ENCODE measurements at places on chromosomes 3 and 15.

GRCh38 chr3:16794257-16794656, 90.5 kb upstream of the PLCL2 start:
- no peak for DNase-seq

GRCh38 chr15:69200832-69201745, 40.7 kb downstream of the GLCE start:
- DNase-seq = no peak

- DNase-seq = no peak
Observed at GRCh38 chr15:67955252-67955651, 98.9 kb upstream of the PIAS1 start.

GRCh38 chr3:19348941-19349564, 200.7 kb downstream of the KCNH8 start:
- DNase-seq = no peak

GRCh38 chr15:38671675-38672254, 107.2 kb upstream of the RASGRP1 start:
- DNase-seq = no peak

DNA sequence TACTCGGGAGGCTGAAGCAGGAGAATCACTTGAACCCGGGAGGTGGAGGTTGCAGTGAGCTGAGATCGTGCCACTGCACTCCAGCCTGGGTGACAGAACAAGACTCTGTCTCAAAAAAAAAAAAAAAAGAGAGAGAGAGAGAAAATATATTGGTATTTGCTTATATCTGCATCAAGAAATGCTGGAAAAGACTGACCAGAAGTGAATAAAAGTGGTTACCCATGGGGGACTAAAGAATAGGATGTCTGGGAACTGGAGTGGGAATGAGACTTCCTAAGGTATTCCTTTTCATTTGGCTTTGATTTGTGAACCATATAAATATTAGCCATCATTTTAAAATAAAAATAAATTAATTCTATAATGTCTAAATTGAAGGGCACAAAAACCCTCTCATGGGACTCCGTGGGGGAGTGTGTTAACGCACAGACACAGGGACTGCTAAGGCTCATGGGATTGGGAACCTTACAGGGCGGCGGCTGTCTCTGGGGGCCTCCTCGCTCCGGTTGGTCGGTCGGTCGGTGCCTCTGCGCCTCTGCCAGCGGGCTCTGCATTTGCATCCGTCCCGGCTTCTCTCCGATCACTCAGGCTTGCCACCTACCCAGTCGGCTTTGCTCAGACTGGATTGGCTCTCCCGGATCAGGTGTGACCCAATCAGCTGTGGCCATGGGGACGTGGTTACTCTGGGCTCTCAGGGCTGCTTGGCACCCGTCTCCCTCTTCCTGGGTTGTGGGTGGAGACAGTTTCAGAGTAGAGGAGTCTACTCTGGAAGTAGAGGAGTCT, 12.7 kb upstream of the TSPAN3 start:
- DNase-seq = no peak

GRCh38 chr3:106452096-106452495, 583.3 kb upstream of the CBLB start:
- DNase-seq = no peak

GRCh38 chr3:117630885-117631284, 921.3 kb downstream of the TUSC7 start:
- DNase-seq = no peak

DNA sequence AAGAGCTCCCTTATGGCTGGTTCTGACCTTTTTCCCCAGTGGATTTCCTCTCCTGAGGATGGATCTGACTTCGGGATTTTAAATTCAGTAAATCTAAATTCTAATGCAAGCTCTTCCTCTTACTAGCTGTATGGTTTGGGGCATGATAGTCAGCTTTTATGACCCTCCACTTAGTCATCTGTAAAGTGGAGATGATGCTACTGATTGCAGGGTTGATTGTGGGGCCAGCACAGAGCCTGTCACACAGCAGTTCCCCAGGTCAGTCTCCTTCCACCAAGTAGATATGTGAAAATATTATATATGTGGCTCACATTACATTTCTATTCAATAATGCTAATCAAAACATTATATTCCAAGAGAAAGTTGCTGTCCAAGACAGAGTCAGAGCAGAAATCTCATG, 141.3 kb upstream of the UBE2E1 start:
- DNase-seq = no peak

DNA sequence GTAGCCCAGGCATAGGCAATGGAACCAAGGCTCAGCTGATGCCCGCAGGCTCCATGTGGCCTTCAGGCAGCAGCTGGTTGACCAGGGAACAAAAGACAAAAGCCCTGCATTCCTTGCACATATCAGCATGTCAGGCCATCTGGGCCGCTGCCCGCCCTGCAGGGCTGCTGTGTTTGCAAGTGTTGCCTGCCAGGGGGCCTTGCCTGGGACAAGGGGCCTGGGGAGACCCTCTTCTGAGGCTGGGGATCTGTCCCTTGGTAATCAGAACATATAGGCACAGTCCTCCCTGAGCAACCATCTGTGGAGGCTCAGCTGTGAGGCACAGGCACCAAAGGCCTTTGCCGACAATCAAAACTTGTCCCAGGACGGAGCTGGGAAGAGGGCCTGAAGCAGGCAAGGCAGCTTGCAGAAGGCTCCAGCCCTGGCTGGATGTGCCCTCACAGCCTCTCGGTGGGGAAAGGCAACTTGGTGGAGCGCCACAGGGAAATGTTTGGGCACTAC, 138.2 kb downstream of the TPRA1 start:
- DNase-seq = no peak

DNA sequence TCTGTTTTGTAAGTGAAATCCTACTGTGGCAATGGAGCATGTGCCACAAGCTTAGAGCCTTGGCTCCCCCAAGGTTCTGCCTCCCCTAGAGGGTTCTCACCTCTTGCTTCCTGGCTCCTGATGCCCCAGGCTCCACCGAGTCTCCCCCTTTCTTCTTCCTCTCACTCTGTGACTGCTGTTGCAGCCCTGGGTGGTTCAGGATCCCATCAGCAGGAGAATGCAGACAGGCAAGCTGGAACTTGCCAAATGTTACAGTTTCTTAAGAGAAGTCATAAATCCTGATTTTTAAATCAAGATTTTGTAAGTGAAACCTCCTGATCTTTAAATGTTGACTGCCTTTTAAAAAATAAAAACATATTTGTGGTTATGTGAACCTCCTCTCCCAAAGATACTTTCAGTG, 133.9 kb downstream of the CCNL1 start:
- no peak for DNase-seq

DNA sequence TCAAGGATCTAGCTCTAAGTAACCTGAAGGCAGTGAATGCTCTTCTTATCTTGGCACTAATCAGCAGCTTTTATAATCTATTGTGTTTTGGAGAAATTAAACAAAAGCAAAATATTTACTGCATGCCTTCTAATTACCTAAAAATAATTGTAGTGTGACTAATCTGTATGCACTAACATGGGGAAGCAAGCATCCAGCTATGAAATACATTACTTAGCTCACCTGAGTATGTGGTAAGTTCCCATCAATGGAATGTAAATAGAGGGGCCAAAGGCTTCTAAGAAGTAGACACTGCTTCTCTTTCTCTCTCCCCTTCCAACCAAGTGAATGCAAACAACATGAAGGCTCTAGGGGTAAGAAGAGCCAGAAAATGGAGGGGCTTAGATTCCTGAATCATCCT, 165.6 kb downstream of the STAG1 start:
- no peak for DNase-seq

GRCh38 chr3:16513141-16514020, at the start of gene RFTN1:
Gene RFTN1, minus strand, starts transcription at chr3:16513699. Its CDS starts 19,830 bp downstream, at chr3:16493869.
- DNase-seq = no peak

GRCh38 chr15:80958818-80959495, 30.7 kb downstream of the MESD start:
- DNase-seq = no peak

DNA sequence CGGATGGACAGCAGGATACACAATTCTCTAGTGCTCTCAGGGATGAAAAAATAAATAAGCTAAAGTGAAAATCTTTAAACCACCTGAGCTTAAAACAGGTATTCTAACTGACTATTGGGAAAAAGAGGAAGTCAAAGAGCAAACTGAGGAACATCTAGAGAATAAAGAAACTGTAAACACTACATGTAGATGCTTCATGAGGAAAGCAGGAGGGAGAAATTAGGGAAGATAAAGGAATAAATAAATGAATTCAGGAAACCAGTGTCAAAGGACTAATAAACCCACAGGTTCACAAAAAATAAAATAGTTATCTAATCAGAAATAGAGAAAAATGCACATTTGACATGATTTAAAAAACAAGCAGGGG, 525 bp upstream of the MCCC1 start:
- DNase-seq = no peak

GRCh38 chr3:111980716-111981456, 2.1 kb downstream of the ABHD10 start:
- DNase-seq = no peak

- DNase-seq = no peak
Observed at GRCh38 chr3:1072041-1072440, 20.8 kb upstream of the CNTN6 start.

GRCh38 chr15:28943146-28943545, 57.4 kb downstream of the APBA2 start:
- DNase-seq = no peak

DNA sequence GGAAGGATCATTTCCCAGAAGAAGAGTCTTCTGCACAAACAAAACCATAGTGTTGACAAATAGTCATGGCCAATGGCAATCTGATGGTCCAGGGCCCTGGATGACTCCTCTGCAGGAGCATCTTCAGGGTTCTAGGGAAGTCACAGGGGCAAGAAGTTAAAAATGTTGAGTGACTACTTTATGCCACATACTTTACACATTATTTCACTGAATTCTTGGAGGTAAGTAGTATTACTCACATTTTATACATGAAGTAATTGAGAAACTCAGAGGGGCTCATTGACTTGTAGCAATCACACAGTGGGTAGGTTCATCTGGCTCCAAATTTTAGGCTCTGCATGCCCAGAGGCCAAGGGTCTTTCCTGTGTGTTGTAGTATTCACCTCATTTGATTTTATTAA, 430.2 kb upstream of the MCTP2 start:
- no peak for DNase-seq

- no peak for DNase-seq
Observed at GRCh38 chr15:89576417-89576773, 1.1 kb downstream of the TICRR start.

GRCh38 chr3:54527953-54528352, 399.9 kb downstream of the LRTM1 start:
- DNase-seq = no peak

DNA sequence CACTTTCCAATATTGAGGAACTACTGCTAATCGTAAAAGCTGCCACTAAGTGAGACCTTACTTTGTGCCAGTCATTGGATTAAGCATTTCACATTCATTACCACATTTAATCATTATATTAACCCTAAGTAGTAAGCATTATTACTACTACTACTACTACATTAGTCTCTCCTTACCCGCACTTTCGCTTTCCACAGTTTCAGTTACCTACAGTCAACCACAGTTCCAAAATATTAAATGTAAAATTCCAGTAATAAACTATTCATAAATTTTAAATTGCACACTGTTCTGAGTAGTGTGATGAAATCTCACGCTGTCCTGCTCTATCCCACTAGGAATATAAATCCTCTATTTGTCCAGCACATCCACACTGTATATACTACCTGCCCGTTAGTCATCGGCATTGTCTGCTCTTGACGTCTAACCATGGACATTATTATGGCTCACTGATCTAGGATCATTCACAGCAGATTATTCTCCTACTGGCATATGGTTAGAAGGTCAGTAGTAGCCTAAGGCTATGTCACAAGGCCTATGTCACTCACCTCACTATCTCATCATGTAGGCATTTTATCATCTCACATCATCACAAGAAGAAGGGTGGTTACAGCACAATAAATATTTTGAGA, 121.1 kb downstream of the GSK3B start:
- DNase-seq = no peak

DNA sequence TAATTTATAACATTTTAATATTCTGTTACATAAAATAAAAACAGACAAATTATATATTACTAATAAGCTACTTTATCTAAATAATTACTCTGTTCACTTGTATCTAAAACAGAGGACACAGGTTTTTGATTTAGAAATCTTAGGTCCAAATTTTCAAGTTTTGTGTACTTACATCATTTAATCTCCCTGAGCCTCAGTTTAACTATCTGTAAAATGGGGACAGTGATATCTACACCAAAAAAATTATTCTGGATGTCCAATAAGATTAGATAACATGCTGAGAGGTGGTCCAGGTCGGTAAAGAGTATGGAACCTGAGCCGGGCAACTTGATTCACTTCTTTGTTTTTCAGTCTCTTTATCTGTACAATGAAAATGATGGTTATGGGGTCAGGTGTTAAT, 263.8 kb upstream of the CDIN1 start:
- no peak for DNase-seq

GRCh38 chr15:42401544-42402454, 42.5 kb downstream of the CAPN3 start:
- DNase-seq = no peak

GRCh38 chr3:50342813-50343633, 2.4 kb upstream of the RASSF1 start:
- no peak for DNase-seq

DNA sequence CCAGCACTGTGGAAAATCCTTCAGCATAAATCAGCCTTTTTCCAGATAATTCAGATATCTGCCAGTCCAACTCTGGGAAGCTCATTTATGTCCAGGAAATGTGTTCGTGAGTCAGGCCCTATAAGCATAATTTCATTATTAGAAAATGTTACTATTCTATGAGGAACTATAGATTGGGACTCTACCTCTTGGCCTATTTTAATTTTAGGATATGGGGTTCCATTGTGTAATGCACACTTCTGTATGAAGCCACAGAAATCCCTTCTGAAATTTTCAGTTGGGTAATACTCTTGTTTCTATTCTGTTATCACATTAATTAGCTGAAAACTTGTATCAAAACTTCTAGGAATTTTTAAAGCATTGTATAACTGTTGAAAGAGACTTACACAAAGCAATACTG, 43.9 kb upstream of the IL12A start:
- DNase-seq = no peak

DNA sequence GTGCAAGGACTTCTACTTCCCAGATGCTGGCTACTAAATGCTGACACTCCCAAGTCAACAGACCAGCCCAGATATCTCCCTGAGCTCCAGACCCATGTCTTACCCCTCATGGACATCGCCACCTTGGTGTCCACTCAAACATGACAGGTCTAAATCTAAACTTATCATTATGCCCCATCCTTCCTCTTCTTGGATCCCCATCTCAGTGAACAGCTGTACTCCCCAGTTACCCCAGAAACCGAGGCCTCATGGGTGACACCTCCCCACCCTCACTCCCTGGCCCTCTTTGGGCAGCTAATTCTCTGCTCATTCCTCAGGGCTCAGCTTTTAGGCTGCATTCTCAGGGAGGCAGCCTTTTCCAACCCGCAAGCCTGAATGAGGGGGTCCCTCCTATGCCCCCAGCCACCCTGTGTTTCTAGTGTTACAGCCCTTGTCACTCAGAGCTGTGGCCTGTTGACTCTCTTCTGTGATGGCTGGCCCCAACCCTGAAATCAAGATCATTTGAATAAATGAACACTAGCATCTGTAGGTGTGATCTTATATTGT, 5.4 kb downstream of the EHD4 start:
- no peak for DNase-seq

GRCh38 chr3:195895078-195895860, 13.1 kb downstream of the TNK2 start:
- DNase-seq = no peak

GRCh38 chr15:34436956-34437442, 609 bp downstream of the GOLGA8A start:
- peak; percentile 8 for DNase-seq

GRCh38 chr3:140093742-140094141, 158.8 kb downstream of the CLSTN2 start:
- DNase-seq = no peak
